ENCODE measurements at places on chromosomes 3 and 15. TPM values are rescaled to one million over a fixed set of nuclear protein-coding genes. Genes with fewer than 3 reads are reported as not detected.

The TMEM62 gene
- polyA plus RNA-seq, result 14.2 TPM

The PIF1 gene
- 14.0 TPM for polyA plus RNA-seq

The LPP gene
- 19.2 TPM for polyA plus RNA-seq

The PLCH1 gene
- 2.0 TPM for polyA plus RNA-seq

- peak; percentile 43 for DNase-seq
- H3K4me1 ChIP-seq, result peaks cover 40% of the 10 kb centered on the region
- peaks cover 26% of the 10 kb centered on the region for H3K36me3 ChIP-seq
These were observed 65.3 kb downstream of the FAIM start for GRCh38 chr3:138673641-138674530.

The ERC2 gene
- 0.08 TPM for polyA plus RNA-seq

DNA sequence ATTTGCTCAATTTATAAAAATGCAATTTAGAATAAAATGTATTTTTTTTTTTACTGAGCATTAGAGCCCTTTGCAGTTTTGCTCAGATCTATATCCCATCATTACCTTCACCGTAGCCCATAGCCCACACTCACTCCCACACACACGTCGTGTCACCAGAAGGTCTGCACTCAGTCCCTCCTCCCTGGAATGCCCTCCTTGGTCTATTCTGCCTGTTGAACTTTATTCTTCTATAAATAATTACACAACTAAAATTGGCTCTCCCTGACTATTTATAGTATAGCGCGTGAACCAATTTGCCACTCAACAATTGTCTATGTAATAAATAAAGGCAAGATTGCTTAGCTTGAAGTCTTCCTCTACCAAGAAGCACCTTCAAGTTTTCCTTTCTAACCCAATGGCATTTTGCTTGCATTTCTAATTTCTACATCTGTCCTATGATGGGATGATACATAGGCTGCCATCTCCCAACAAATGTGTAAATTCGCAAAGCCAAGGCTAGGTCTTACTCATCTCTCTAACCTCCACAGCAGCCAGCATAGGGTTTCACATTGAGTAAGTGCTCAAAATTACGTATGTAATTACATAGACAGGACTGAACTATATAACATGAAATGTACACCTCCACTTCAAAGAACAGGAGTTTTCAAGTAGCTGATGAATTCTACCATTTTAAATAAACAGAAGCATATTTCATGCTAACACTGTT, 172.0 kb upstream of the HES1 start:
- no peak overlapping the region for H3K27ac ChIP-seq
- H3K36me3 ChIP-seq, result no peaks in the 10 kb centered on the region
- H3K4me1 ChIP-seq, result no peaks in the 10 kb centered on the region
- no peak for DNase-seq

DNA sequence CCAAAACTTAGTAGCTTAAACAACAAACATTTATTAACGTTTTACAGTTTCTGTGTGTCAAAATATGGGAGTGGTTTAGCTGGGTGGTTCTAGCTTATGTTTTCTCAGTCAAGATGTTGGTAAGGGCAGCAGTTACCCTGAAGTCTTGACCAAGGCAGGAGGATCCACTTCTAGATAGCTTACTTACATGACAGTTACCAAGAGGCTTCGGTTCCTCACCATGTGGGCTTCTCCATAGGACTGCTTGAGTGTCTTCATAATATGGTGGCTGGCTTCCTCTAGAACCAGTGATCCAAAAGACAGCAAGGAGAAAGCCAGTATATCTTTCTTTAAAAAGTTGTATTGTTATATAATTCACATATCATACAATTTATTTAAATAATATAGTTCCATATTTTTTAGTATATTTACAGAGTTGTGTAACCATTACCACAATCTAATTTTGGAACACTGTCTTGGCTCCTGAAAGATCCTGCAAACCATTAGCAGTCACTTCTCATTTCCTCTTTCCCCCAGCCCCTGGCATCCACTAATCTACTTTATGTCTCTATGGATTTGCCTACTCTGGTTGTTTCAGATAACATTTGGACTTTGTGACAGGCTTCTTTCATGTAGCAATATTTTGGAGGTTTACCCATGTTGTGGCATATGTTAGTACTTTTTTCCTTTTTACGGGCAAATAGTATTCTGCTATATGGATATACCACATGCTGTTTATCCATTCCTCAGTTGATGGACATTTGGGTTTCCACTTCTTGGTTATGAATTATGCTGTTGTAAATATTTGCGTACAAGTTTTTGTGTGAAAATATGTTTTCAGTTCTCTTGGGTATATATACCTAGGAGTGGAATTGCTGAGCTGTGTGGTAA, 33.3 kb downstream of the MAPK6 start:
- H3K27me3 ChIP-seq, result no peaks in the 10 kb centered on the region
- no peak overlapping the region for H3K27ac ChIP-seq
- peaks cover 20% of the 10 kb centered on the region for H3K36me3 ChIP-seq
- H3K4me1 ChIP-seq, result peaks cover 42% of the 10 kb centered on the region
- DNase-seq, result peak; percentile 36

DNA sequence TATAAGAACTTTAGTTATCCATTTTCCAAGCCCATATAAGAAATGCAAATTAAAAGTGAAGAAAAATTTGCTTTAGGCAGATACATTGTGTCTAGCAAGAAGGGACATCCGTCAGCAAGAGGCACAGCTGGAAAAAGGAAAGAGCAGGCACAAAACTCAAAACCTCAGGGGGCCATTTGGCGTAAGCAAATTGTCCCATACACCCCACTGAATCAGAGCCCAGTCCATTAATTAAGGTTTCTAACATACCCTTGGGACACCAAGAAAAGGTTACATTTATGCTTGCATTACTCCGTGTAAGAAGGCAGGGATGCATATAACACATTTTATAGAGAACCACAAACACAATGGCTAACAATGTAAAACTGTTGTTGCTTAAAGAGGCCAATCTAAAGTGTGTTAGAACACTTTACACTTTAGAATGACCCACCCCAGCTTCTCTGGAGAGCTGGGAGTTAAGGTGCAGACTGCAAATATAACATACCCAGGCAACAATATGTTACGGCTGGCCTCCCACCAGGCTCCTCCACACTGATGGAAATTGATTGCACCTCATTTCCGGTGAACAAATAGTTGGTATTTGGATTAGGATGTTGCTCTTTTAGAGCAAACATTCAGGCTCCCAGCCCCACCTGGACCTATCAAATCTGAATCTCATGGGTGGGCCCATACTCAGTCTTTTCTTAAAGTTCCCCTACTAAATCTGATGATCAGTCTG, 23.2 kb downstream of the SEMA5B start:
- H3K36me3 ChIP-seq, result no peaks in the 10 kb centered on the region
- no peak overlapping the region for H3K4me3 ChIP-seq
- no peaks in the 10 kb centered on the region for H3K4me1 ChIP-seq
- H3K27me3 ChIP-seq, result peaks cover under 1% of the 10 kb centered on the region

DNA sequence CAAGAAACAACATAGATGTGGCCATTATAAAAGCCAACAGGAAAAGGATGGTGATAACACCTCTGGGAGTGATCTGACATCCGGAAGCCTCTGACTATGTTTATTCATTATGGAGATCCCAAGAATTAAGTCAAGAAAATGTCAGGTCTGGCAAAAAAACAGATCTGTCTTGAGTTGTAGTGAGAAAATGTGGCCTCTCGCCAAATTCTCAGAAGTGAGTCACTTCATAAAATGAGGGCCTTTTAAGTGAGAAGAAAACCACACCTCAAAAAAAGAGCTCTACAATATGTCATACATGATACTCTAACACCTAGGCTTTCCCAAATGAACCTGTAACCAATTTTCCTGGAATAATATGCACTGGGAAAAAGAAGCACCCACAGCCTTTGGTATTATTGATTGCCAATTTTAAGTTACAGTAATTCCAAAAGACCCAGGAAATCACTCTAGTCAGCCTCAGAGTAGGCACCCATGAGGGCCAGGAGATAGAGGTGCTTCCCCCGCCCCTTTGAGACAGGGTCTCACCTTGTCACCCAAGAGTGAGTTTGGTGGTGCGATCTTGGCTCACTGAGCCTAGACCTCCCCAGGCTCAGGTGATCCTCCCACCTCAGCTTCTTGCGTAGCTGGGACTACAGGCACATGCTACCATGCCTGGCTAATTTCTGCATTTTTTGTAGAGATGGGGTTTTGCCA, 38.0 kb downstream of the CCR3 start:
- no peak for DNase-seq
- peaks cover 5% of the 10 kb centered on the region for H3K27me3 ChIP-seq
- H3K4me3 ChIP-seq, result no peak overlapping the region
- no peak overlapping the region for H3K27ac ChIP-seq

The PRRT3 gene
- 0.22 TPM for polyA plus RNA-seq

- H3K4me1 ChIP-seq, result 0 out of 2 replicates have a peak, but pooled peaks cover 7% of the 10 kb centered on the region
- H3K4me3 ChIP-seq, result no peak overlapping the region
- H3K27ac ChIP-seq, result no peak overlapping the region
- DNase-seq, result no peak
- no peaks in the 10 kb centered on the region for H3K36me3 ChIP-seq
- no peaks in the 10 kb centered on the region for H3K27me3 ChIP-seq
These were observed 133.9 kb upstream of the SKOR1 start for GRCh38 chr15:67691450-67691849.

GRCh38 chr15:64162478-64162868, 349 bp downstream of the PPIB start:
- peak overlapping the region; percentile 87 for H3K27ac ChIP-seq
- H3K36me3 ChIP-seq, result peaks cover 31% of the 10 kb centered on the region
- H3K4me3 ChIP-seq, result peak overlapping the region; percentile 95

DNA sequence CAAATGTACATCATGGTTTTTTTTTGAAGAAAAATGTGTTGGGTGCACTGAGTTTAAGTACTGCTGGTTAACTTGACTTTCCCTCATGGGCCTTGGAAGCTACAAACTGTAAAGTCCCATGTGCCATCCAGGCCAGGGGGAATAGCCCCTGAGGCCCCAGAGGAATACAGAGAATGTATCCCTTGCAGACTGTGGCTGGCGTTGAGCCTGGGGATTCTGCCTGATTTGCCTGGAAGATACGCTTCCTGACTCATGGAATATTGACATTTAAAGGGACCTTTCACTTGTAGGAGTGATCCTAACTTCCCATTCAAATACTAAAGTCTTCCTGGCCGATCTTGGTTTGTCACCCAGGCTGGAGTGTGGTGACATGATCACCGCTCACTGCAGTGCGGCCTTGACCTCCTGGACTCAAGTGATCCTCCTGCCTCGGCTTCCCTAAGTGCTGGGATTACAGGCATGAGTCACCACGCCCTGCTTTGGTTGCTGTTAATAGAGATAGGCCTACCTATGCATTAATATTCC, 42.0 kb downstream of the ADAMTSL3 start:
- H3K4me1 ChIP-seq, result peaks cover 6% of the 10 kb centered on the region
- no peaks in the 10 kb centered on the region for H3K36me3 ChIP-seq
- no peak overlapping the region for H3K4me3 ChIP-seq

DNA sequence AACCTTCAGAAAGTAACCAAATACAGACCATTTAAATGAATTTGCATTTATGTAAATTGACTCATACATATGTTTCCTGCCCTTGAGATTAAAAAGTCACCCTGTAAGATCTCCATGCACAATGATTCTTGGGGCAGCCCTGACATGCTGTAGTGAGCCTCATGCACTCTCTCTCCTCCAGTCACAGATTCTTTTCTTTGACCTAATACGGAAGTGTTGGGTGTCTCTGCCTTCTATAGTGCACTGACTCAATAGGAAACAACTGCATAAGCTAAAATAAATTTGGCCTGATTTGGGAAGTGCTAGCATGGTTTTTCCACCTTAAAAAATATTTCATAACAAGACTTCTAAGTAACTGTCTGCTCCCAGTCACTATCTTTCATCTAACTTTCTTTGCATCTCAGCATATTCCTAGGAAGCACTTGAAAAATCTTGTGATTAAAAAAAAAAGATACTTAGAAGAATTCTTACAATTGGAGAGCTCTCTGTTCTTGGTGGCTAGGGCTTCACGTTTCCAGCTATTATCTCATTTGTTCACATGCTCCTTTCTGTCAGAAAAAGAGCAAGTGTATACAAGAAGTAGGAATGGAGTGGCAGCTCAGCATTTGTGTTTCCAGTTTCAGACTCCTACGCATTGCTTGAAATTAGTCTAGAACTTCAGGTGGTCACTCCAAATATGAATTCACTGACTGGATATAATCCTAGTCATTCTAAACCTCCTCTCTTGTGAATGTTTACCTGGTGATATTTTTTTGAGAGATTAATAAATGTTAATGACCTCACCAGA, 207.9 kb upstream of the COL8A1 start:
- no peak overlapping the region for H3K4me3 ChIP-seq
- no peaks in the 10 kb centered on the region for H3K4me1 ChIP-seq
- no peaks in the 10 kb centered on the region for H3K27me3 ChIP-seq
- H3K27ac ChIP-seq, result no peak overlapping the region

DNA sequence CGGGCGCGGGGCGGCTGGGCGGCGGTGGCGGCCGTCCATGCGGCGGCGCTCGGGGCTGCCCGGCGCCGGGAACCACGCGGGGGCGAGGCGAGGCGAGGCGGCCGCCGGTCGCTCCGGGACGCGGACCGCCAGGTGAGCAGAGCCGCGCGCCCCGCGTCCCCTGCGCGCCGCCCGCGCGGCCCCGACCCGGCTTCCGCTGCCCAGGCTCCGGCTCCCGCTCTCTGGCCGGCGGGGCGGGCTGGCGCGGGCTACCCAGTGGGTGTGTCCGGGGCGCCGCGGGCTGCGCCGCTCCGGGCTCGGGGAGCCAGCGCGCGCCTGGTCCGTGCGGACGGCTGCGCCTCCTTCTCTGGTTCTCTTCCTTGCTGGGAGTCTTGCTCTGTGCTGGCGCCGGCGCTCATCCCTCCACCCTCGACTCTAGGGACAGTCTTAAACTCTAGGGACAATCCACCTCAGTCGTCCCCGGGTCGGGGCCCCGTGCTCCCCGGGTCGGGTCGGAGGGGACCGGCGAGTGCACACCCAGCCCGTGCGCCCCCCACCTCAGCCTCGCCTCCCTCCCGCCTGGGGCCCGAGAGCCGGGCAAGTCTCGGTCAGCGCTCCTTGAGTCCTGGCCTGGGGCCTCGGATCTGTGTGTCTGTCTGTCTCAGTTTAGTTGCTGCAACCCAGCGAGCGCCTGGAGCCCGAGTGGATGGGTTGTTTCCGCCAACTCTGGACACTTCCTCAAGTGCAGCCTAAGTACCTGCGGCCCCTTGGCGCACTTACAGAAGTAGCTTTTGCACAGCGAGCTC, 488 bp downstream of the THSD4 start:
- H3K27ac ChIP-seq, result no peak overlapping the region
- H3K4me1 ChIP-seq, result no peaks in the 10 kb centered on the region
- H3K27me3 ChIP-seq, result peaks cover 15% of the 10 kb centered on the region

GRCh38 chr3:49968346-49968745, 28.4 kb downstream of the RBM6 start:
- no peaks in the 10 kb centered on the region for H3K27me3 ChIP-seq
- no peak overlapping the region for H3K4me3 ChIP-seq
- no peak for DNase-seq
- no peak overlapping the region for H3K27ac ChIP-seq

The BCL2A1 gene
- 0.21 TPM for polyA plus RNA-seq

The TMEM45A gene
- polyA plus RNA-seq, result 22.7 TPM

- no peaks in the 10 kb centered on the region for H3K36me3 ChIP-seq
- DNase-seq, result no peak
- peaks cover 18% of the 10 kb centered on the region for H3K4me1 ChIP-seq
- H3K27me3 ChIP-seq, result no peaks in the 10 kb centered on the region
- H3K27ac ChIP-seq, result peak overlapping the region; percentile 92
These were observed 1.5 kb downstream of the TRPC1 start for GRCh38 chr3:142725357-142725739.

All from HepG2 (cell line).